Vagina (tissue), 2 donors: ENCODE measurements at places on chromosomes 2 and 18. TPM values are rescaled to one million over a fixed set of nuclear protein-coding genes. Genes with fewer than 3 reads are reported as not detected.

DNA sequence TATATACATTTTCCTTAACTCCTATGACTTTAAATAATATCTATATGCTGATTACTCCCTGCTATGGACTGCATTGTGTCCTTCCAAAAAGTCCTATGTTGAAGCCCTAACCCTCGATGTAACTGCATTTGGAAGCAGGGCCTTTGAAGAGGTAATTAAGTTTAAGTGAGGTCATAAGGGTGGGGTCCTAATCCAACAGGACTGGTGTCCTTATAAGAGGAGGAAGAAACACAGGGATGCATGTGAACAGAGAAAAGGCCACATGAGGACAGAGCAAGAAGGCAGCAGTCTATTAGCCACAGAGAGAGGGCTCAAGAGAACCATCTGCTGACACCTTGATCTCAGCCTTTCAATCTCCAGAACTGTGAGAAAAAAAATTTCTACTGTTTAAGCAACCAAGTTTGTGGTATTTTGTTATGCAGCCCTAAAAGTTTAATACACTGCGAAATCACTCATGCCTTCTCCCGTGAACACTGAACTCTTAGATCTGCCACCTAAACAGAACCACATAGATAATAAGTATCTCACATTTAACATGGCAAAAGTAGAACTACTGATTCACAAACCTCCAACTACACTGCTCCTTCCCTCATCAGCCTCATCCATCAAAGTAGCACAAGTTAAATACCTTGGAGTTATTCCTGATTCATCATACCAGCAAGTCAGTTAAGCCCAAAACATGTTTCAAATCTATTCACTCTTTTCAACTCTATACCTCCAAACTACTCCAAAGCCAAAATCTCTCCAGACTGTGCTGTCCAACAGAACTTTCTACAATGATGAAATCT is 65.4 kb downstream of the HIBCH start:
- DNase-seq: no peak

DNA sequence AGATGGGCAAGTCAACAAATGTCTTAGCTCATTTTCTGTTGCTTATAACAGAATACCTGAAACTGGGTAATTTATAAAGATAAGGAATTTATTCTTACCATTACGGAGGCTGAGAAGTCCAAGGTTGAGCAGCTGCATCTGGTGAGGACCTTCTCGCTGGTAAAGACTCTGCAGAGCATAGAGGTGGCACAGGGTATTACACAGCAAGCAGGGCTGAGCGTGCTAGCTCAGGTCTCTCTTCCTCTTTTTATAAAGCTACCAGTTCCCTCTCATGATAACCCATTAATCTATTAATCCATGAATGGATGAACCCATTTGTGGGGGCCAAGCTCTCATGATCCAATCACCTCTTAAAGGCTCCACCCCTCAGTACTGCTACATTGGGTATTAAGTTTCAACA is 109.1 kb downstream of the CDK15 start:
- no peak for DNase-seq

DCC gene
- not detected for total RNA-seq

DNA sequence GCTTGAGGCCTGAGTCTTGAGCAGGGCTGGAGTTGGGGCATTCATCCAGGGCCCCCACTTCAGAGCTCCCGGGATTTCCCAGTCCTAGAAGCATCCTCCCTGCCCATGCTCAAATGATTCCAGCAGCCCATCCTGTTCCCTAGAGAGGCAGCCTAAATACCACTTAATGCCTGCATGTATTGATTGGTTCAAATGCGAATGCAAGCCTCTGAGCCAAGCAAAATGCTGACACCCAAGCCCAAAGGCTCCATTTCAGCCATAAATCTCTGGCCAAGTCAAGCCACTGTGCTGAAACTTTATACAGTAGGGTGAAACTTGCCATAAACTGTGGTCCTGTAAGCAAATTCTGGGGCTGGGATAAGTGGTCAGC is 279.8 kb downstream of the CLIP4 start:
- DNase-seq: no peak

DNA sequence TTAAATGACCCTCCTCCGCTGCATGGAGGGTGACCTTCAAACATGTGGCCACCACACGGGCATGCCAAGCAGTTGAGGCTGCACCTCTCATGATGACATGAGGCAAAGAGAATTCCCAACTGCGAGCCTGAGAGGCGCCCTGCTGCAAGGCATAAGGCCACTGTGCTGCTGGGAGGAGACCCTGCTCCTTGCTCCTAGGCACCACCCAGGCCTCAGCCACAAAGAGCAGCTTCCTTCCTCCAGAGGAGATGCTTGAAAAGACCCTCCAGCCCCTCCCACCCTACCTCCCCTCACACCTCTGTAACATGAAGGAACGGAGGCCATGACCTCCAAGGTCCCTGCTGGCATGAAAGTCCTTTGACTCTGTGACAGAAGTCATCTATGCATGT is 11.4 kb downstream of the CHST10 start:
- DNase-seq: no peak

OXER1 gene
- total RNA-seq: 1.2 TPM

- no peak for DNase-seq
Measured at GRCh38 chr18:74387383-74387782, 69.7 kb downstream of the DIPK1C start.

ARHGEF4 gene
- total RNA-seq: 116 TPM

DNA sequence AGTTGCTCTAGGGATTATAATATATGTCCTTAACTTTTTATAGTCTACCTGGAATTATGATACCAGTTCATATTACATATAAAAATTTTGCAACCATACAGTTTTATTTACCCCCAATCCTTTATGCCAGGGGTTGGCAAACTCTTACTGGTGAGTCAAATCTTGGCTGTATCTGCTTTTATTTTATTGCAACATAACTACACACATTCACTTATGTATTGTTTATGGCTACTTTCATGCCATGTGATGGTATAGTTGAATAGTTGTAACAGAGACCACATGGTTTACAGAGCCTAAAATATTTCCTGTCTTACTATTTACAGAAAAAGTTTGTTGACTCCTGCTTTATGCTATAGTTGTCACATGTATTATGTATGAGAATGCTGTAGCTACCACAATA is 25.8 kb upstream of the DLX2 start:
- DNase-seq: no peak

- no peak for DNase-seq
Measured at GRCh38 chr18:26543373-26543772, 5.0 kb downstream of the KCTD1 start.
